GM18507 (cell line): ENCODE measurements at places on chromosomes 7 and 10.

DNA sequence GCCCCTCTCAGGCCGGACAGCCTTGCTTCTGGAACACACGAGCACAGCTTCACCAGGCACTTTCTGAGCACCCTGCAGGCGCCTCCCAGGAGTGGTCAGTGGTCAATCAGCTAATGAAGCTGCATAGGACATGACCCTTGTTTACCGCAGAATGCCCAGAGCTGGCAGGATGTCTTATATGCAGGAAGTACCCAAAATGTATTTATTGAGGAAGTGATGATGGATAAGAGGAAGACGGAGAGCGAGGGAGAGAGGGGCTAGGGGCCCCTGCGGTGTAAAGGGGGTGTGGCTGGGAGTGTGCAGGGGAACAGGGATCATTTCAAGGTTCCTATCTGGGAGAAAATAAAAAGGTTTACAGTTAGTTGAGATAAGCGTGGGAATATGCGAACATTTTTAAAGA is 3.3 kb downstream of the CYP2E1 start:
- DNase-seq: no peak

DNA sequence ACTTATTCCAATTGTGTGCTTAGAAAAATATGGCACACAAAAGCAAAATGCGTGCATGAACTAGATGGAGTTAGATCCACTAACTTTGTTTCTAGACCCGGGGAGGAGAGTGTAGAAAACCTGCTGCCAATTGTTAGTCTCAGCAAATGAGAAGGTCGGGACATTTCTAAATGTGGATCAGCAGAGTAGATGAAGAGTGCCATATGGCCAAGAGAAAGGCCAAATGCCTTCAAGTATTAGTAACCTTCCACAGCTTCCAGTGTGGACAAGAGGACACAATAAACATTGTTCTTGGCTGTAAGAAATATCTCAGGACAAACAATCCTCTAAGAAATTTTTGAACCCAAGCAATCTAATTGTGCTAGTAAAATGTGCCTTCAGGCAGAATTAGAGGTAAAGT is 690.3 kb downstream of the REEP3 start:
- no peak for DNase-seq

DNA sequence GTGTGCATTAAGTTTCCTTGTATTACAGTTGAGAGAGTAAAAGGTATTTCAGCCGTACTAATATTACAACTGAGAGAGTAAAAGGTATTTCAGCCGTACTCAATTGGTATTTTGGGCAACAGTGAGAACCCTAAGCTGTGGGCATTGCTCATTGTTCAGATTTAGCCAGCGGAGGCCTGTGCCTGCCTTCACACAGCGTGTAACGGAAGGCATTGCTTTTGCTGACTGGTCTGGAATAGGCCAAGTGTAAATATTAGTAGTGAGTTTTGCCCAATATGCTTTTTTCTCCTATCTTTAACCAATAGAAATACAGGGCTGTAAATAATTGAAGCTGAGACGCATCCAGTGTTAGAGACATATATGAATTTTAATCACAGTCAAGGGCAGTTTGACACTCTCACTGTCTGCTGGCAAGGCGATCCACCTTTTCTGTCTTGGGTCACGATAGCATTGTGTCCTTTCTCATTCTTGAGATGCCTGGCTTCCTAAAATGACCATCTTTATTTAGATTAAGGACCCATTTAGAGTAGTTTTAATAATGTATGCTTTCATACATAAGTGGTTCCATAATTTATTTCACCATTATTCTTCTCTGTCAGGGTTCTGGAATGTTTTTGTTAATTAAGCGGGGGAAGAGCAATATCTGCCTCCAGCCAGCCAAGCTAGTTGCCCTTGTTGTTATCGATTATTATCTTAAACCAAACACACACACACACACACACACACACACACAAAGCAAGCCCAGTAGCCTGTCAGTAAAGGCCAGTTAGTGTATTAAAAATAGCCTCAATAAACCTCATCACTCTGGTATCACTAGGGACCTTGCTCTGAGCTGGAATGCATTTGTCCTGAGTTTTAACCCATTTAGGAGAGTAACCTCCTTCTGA is 130.7 kb downstream of the CELF2 start:
- DNase-seq: no peak

DNA sequence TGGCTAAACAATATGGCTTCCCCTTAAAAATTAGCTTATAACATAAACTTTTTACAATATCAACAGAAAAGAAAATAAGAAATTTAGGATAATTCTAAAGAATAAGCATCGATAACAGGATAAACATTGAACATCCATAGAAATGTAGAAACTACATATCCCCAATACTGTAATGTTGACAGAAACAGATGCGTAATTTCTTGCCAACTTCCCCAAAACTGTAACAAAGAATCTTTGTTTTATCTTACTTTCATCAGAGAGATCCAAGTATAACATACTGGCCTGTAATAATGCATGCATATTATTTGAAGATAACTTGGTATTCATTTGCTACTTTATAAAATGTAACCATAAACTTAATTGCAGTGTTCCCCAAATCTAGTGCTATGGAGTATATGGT is 339.9 kb downstream of the ARL4A start:
- DNase-seq: no peak

- DNase-seq: no peak
These were observed 72.8 kb downstream of the ST8SIA6 start for GRCh38 chr10:17381502-17382142.

DNA sequence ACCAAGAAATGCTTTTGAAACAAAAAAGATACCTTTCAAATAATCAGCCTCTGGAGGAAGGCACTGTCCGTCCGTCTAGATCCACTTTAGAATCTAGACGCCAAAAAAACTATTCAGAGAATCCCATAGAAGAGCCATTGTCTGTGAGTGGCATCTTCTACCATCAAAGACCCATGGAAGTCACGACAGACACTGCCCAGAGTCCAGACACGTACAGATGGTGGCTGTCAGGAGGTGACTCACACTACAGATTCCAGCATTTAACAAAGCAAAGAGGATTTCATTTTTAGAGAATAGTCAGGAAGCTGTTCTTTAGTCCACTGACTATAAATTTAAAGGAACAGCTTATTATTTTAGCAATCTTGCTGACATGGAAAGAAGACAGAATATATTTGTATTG is 11.7 kb downstream of the C1QL3 start:
- no peak for DNase-seq

DNA sequence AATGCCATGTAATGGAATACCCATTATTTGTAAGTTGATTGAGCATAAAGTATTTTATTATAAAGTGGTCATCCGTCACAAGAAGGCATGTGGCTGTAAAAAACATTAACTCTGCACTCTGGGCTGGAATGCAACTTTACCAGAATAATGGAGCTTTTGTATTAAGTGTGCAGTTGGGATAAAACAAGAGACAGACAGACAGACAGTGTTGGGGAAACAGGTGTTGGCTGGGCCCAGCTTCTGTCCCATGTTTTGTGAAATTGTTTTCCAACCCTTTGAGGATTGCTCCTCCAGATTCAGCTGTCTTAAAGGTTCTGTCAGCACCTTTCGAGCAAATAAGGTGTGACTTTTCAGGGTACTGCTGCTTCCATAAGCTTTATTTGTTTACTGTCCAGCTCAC is 67.9 kb upstream of the NFKB2 start:
- no peak for DNase-seq

- no peak for DNase-seq
These were observed 63.8 kb downstream of the SLC37A3 start for GRCh38 chr7:140334341-140335057.

GRCh38 chr10:23173214-23174073 is 18.7 kb upstream of the PTF1A start:
- DNase-seq: no peak
